Sciatic nerve (tissue), 2 donors: ENCODE measurements at places on chromosomes 6 and 20. TPM values are rescaled to one million over a fixed set of nuclear protein-coding genes. Genes with fewer than 3 reads are reported as not detected.

GRCh38 chr6:13305288-13305687 lies 23.0 kb downstream of the TBC1D7 start:
- DNase-seq, result no peak

DNA sequence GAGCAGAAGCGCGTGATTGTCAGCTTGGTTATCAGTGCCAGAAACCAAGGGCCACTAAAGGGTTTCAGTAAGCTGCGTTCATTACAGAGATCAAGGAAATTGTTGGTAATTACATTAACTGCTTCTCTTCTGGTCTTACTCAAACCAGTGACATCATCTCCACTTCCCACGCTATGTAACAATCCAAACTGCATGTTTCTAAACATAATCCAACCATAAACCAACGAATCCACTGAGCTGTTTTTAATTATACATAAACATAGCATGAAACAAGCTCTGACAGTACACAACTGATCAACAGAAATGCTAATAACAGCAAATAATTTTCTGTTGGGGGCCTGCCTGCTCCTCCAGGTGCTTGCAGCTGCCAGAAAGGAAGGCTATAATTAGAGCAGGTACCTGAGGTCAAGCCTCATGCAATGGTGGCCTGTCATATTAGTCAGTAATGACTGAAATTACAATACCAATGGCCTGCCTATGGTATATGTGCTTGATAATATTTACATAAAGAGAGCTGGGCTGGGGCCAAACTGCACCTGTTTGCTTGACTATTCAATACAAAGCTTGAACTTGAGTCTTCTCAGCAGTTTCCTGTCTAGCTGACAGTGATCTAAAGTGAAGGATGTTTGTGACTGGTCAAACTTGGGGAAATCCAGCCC lies 40.1 kb downstream of the ILRUN start:
- DNase-seq, result no peak

- peak; percentile 75 for DNase-seq
Measured at GRCh38 chr20:50980851-50981713, 22.5 kb downstream of the MOCS3 start.

- no peak for DNase-seq
Measured at GRCh38 chr6:113741651-113742050, 115.5 kb upstream of the MARCKS start.

GRCh38 chr6:157107915-157108651 lies 215.2 kb downstream of the TMEM242 start:
- no peak for DNase-seq

DNA sequence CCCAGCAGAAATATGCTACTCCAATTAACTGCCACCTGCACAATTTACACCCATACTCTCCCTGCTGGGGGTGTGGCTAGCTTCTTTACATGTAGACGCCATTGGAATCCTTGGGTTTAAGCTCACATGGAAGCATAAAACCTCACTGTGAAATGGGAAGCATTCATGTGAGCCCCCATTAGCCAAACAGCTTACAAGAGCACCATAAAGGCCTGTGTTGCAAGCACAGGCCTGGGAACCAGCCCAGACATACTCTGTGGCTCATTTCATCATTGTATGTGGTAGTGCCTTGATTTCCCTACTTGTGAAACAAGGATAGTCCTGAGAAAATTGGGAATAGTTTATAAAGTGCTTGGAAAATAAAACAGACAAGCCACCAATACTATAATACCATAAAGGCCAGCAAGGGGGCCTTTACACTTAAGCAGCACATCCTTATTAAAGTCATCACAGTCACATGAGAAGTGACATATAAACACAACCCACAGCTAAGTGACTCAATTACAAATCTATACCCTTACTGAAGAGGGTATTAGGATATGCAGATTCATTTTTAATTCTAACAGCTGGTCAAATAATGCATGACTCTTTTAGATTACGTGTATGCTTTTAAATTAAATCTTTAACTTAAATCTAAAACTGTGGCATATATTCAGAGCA lies 6.8 kb downstream of the ADNP start:
- DNase-seq, result no peak

FAM184A gene
- 7.8 TPM for total RNA-seq

SMOC2 gene
- 45.6 TPM for total RNA-seq

C20orf202 gene
- total RNA-seq, result 0.80 TPM
